ENCODE measurements at places on chromosomes 2 and 18.

DNA sequence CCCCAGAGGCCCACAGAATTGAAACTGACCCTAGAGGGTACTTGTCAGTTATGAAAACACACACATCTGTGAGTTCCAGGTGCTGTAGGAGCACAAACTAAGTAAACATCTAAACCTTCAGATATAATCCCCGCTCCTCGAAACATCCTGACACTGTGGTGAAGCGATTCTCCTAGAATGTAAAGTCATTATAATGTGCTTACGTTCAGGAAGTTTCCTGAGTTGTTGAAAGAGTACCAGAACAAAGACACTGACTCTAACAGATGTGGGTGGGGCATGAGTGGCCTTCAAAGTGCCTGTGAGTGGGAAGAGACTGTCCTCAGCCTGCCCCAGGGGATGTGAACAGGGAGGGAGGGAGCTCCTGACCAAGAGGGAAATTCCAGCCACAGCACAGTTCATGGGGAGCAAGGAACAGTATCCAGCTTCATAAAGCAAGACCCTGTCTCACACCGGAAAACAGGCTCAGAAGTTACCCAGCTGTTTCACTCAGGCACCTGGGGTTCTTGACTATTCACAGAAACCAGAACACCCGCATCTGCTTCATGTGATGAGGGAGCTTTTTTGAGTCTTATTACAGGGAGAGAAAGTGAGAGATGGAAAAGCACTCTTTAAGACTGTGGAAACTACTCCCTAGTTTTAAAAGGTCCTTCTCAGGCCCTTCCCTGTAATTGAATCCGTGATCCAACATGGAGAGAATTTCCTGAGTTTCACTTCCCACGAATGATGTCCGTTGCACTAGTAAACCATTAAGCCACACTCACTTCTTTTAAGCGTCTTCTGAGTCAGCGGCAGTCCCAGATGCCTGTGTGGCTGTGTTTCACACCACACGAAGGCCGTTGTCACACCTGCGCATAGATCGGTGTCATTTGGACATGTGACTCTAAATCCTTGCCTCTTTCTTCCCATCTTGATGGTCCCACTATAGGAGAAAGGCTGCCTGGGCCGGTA lies 88.6 kb upstream of the EML6 start:
- peaks cover 84% of the 10 kb centered on the region for H3K36me3 ChIP-seq
- peaks cover 27% of the 10 kb centered on the region for H3K4me1 ChIP-seq
- peak; percentile 88 for DNase-seq
- peak overlapping the region; percentile 95 for H3K27ac ChIP-seq
- no peaks in the 10 kb centered on the region for H3K27me3 ChIP-seq

DNA sequence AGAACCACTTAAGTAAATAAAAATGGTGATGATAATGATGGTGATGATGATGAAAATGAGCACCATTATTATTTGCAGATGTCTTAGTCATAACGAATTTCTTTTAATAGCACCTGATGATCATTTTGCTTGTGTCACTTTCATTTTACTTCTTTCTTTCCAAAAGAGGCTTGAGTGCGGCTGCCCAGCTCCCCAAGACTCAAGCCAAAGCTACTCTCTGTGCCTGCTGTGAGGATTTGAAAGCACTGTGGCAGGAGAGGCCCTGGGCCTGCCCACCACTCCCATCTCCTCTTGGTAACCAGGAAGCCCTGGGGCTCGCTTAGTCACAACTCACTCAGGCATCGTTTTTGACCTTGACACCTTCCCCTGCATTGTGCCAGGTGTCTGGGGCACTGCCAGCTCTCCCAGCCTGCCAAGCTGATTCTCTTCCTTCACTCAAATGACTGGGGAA lies 41.2 kb downstream of the RPL37A start:
- no peak overlapping the region for H3K4me3 ChIP-seq
- H3K4me1 ChIP-seq = peaks cover 26% of the 10 kb centered on the region
- DNase-seq = no peak
- peaks cover 4% of the 10 kb centered on the region for H3K27me3 ChIP-seq
- no peak overlapping the region for H3K27ac ChIP-seq
- H3K36me3 ChIP-seq = no peaks in the 10 kb centered on the region

GRCh38 chr18:13366131-13366530 lies 147.6 kb downstream of the LDLRAD4 start:
- H3K27me3 ChIP-seq = peaks cover 19% of the 10 kb centered on the region
- no peaks in the 10 kb centered on the region for H3K36me3 ChIP-seq
- H3K27ac ChIP-seq = no peak overlapping the region
- H3K4me1 ChIP-seq = peaks cover 4% of the 10 kb centered on the region
- no peak overlapping the region for H3K4me3 ChIP-seq

- no peaks in the 10 kb centered on the region for H3K27me3 ChIP-seq
- DNase-seq = no peak
- H3K27ac ChIP-seq = no peak overlapping the region
- peaks cover 19% of the 10 kb centered on the region for H3K4me1 ChIP-seq
Measured at GRCh38 chr2:20136149-20136548, 84.7 kb upstream of the LAPTM4A start.

DNA sequence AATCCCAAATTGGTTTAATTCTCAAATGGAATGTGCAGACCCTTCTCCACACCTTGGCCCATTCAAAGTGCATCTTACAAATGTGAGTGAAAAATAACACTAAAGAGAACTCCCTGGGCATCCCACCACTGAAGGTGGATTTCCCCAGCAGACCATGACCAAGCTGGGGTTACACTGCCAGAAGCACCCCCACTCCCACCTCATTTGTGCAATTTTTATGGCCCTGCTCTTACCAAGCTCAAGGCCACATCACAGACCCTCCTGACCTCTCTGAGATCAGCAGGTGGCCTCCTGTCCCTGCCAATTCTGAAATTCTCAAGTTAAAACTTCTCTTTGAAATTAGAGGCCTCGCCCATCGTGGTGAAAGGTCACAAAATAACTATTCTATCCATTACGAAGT lies 21.6 kb downstream of the SIGLEC15 start:
- no peak for DNase-seq
- no peak overlapping the region for H3K4me3 ChIP-seq
- no peak overlapping the region for H3K27ac ChIP-seq
- peaks cover 14% of the 10 kb centered on the region for H3K4me1 ChIP-seq
- H3K27me3 ChIP-seq = no peaks in the 10 kb centered on the region
- H3K36me3 ChIP-seq = peaks cover 41% of the 10 kb centered on the region

- H3K27ac ChIP-seq = no peak overlapping the region
- H3K27me3 ChIP-seq = no peaks in the 10 kb centered on the region
- peaks cover 8% of the 10 kb centered on the region for H3K4me1 ChIP-seq
- no peak for DNase-seq
Measured at GRCh38 chr18:31246460-31246859, 71.5 kb upstream of the DSG1 start.
